ENCODE measurements at places on chromosomes 4 and X.

- DNase-seq: no peak
These were observed 501.1 kb downstream of the KCNIP4 start for GRCh38 chr4:21447301-21448054.

DNA sequence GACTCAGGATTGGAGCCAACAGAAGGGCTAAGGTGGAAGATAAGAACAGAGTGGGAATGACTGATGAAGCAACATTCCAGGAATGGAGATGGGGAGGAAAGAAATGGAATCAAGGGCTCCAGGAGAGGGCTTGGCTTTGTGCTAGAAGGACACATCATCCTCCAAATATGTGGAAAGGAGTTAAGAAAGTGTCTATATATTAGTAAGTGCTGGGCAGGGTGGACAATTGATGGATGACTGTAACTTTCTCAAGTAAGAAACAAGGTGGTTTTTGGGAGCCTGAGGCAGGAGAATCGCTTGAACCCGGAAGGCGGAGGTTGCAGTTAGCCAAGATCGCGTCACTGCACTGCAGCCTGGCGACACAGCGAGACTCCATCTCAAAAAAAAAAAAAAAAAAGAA lies 71.6 kb upstream of the NFKB1 start:
- no peak for DNase-seq

- no peak for DNase-seq
These were observed 26.1 kb downstream of the PPP2R3B start for GRCh38 chrX:360496-361150.

- no peak for DNase-seq
These were observed 2086.5 kb upstream of the TENM3 start for GRCh38 chr4:180156684-180157083.
